ENCODE measurements at places on chromosomes 5 and 9.

DNA sequence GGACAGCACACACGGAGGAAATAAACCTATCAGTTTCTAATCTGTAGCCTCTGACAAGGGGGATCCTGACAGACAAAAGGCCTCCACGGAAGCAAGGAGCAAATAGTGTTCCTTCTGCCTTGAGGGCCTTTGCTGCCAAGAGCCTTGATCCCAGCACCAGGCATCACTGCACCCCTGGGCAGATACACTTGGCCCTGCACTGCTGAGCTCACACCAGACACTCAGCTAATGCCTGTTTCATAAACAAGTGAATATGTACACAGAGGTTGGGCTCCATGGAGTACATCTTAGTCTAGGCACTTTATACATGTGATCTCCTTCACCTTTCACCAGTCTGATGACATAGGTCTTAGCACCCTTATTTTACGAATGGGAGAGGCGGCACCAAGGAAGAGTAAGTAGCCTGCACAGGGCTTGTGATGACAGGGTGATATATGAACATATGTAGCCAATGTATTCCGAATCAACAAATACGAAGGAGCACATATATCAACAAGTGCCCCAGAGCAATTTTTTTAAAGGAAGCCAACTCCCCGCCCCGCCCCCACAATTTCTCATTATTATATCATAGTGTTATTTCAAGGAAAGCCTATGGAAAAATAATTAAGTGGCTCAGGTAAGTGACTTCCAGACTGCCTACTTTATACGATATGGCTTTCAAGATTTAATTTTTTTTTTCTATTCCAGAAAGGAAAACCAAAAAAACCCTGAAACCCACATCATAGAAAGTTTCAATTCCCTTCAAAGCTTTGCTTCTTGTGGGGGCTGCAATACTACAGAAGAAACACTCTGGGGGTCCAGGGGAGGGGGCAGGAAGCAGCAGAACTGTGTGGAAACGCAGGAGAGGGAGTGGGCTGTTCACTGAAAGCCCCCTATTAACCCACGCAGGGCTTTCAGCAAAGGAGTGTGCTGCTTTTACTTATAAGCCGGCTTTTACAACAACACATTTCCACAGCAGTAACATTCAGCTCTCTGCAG lies 32.0 kb downstream of the CDC14B start:
- no peak for DNase-seq

DNA sequence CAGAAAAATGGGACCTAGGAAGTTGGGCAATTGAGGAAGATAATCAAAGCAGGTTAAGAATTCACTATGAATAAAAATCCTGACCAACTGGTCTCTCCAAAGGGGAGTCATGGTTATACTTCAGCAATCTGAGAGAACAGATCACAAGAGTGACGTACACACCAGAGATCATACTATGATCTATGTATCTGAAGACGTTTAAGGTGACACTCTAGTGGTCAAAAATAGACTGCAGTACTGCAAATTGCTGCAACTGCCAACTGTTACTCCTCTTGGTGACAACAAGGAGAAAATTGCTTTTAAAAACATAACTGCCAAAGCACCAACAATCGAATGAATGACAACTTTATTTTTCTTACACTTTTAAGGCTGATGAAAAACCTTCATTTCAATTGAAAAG lies 4.9 kb downstream of the AK6 start:
- no peak for DNase-seq

- DNase-seq, result no peak
These were observed 22.7 kb upstream of the CDKN2B start for GRCh38 chr9:22031655-22032411.

DNA sequence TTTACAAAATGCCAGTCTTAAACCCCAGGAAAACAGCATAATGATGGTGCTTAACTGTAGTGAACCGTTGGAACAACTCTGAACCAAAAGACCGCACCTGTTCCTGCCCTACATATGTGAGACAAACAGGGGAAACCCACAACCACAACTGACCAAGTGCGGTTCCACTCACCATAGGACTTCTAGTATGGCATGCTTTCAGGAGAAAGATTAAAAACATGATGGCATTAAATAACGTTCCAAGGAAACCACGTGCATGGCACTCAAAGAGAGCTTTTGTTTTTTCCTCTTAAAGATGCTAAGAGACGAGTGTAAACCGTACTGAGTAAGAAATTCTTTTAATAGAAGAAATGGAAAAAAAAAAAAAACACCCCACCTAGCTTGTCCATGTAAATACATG lies 119.8 kb downstream of the SSBP2 start:
- DNase-seq, result no peak

- DNase-seq, result no peak
These were observed 43.9 kb downstream of the FNBP1 start for GRCh38 chr9:129999141-129999510.

Data from activated T-cell treated with anti-CD3 and anti-CD28 coated beads for 1 hour (primary cell).